ENCODE measurements at places on chromosomes 6 and 20. TPM values are rescaled to one million over a fixed set of nuclear protein-coding genes. Genes with fewer than 3 reads are reported as not detected.

COL20A1 gene
- total RNA-seq: not detected

SPTLC3 gene
- total RNA-seq: 5.0 TPM

TEAD3 gene
- 29.2 TPM for total RNA-seq

HLA-DPA1 gene
- total RNA-seq: 5.1 TPM

FUT9 gene
- not detected for total RNA-seq

AKAP12 gene
- total RNA-seq: 103 TPM

SPATA25 gene
- total RNA-seq: 1.6 TPM

HLA-E gene
- total RNA-seq: 191 TPM

CLDN20 gene
- total RNA-seq: not detected

TINAG gene
- total RNA-seq: not detected

DNAH8 gene
- not detected for total RNA-seq

HSPA12B gene
- total RNA-seq: 5.0 TPM

TAF4 gene
- total RNA-seq: 2.8 TPM

FHL5 gene
- total RNA-seq: 0.17 TPM

NANP gene
- total RNA-seq: 7.2 TPM

SLC44A4 gene
- total RNA-seq: not detected

PBOV1 gene
- total RNA-seq: not detected

DDX43 gene
- 0.09 TPM for total RNA-seq

FOXF2 gene
- 4.5 TPM for total RNA-seq

BPIFB2 gene
- not detected for total RNA-seq

IGF2R gene
- 64.4 TPM for total RNA-seq

LHFPL5 gene
- not detected for total RNA-seq

DEFB121 gene
- not detected for total RNA-seq

FILIP1 gene
- 0.43 TPM for total RNA-seq

AVP gene
- total RNA-seq: not detected
